SK-N-MC (cell line): ENCODE measurements at places on chromosomes 4 and X.

DNA sequence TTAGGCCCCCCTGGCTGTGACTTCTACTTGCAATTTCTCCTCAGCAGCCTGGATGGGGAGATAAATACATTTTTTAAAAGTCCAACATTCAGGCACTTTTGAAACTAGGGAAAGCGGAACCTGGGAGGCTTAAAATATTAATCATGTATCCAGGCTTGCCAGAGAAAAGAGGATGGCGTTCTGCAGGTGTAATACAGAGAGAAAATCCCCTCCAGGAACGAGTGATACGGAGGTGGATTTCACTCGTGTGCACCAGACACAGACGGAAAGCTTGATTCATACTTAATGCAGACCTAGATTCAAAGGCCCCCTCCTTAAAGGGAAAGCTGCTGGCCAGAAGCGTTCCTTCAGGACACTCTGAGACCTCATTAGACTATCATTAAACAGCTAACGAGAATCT, 354.0 kb upstream of the BOD1L1 start:
- no peak for DNase-seq

DNA sequence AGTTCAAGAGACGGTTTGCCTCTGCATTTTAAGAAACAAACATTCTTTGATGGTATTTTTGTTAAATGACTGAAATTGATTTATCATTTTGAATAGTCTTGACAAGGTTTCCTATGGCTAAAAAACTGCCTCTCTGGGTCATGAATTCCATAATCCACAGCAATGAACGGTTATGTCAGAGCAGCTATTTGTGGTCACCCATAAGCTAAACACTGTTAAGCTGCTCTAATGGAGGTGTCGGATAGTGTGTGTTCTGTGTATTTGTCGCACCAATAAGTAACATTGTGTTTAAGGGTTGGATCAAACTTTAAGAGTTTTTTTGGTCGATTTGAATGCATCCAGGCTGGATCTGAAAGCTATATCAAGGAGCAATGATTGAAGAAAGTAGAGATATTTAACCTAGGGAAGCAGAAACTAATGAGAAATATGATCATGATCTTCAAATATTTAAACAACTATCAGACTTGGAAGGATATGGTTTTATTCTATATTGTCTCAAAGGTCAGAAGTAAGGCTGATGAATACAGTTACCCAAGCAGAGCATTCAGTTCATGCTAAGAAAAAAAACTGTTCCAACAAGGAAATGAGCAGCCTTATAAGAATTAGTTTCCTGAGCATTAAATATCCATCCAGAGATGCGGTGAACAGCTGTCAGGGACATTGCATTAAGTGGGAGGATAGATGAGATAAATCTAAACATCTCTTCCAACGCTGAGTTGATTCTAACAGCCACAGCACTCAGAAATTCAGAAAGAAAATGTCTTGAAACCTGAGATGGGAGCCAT, 232.3 kb upstream of the RPS6KA3 start:
- DNase-seq, result no peak

DNA sequence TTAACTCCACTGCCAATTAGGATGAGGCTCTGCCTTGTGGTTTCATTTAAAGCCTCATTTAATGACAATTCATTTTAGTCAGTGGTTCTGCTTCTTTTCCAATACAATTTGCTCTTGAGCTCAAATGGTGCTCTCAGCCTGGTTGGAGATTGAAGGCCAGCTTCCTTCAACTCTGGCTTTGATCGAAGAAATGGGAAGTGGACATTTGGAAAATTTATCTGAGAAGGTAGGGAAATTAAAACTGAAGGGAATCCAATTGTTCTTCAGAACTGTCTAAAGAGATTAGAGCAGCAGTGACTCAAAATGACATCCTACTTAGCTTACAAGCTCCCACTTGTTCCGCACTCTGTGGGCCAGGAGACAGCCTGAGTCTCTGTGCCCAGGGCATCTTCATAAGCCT, 206.8 kb downstream of the SMARCA1 start:
- DNase-seq, result no peak

GRCh38 chr4:6154875-6155274, 45.5 kb downstream of the JAKMIP1 start:
- no peak for DNase-seq

DNA sequence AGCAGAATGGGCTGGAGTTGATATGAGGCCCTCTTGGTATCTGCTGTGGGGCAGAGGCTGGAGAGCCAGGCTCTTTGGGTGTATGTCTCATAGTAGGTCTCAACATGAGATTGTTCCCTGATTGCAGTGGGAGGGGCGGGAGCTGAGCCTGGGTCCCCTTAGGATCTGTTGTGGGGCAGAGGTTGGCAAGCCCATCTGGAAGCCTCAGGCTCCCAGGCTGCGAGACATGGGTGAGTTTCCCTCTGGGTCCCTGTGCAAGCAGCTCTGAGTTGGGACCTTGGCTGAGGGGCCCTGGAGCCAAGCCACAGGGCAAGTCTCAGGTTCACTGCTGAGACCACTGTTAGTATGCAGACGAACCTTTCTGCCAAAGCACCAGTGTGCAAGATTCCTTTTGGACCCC, 201.9 kb downstream of the ARHGAP10 start:
- no peak for DNase-seq

GRCh38 chr4:76993787-76994641, 44.5 kb downstream of the SEPTIN11 start:
- no peak for DNase-seq

- DNase-seq, result no peak
Measured at GRCh38 chr4:182855312-182855711, 61.9 kb downstream of the DCTD start.

DNA sequence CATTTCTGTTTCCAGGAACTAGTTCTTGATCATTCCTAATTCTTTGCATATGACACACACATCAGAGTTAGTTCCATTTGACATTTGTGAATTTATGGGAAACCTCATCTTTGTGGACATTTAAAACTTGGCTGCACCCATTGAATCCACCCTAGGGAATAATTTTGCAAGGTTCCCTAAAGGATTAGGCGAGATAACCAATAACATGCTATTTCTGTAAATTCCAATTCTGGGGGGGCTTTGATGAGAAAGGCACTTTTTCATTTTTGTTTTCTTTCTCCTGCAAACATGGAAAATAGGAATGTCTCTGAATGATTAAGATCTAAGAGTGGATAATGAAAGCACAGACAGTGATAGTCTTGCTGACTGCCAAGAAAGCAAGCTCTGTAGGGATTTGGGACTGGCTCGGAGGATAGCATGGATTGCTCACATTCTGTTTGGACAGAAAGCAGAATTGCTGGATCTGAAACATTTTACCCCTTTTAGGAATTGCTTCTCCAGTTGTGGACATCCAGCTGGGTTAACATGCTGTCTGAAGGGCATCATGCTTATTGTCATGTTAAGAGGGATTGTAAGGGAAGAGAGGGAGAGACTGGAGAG, 145.1 kb downstream of the NHS start:
- no peak for DNase-seq

DNA sequence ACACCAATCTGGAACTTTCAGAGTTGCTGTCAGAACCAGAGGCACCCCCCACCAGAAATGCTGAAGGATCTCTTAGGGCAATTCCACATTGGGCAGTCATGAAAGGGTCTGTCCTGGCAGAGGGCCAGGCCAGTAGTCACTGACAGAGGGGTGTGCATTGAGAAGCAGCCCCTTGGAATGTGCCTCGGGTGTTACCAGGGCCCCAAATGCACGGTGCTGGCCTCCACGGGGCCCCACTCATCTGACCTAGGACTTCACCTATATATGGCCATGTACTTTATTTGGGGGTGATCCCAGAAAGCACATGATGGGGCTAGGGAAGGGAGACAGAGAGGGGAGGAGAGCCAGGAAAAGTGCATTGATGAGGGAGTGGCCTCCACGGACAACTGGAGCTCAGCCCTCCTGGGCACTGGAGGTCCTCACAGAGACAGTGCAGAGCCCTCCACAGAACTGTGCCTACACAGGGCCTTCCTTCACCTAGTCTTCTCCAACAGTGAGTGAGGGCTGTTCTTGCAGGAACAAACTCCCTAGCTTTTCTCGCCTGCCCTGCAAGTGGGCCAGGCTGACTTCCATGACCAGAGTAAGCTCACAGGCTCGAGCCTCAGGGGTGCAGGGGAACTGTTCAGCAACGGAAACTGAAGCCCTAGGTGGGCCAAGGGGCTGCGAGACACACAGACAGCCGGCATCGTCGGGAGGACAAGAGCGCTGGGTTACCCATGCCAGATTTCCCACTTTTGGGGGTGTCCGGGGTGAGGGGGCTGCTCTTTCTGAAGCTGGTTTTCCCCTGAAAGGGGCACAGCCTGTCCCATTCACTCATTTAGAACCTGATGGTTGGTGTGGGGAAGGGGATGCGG, 136.2 kb downstream of the HMX1 start:
- DNase-seq, result no peak

DNA sequence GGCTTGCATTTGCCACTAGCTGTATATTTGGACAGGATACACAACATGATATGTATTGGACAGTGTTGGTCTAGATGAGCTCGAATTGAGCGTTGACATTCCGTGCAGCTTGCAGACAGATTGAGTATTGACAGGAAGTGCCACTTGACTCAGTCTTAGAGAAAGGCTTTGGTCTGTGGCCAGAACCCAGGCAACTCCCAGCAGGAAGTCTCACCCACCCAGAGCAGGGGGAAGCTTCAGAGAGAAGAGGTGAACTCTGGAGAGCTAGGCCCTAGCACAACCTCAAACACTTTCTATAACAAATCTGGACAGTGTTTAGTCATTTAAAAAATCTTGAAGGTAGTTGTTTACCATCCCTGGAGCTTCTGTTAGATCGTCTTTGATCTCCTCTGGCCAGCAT, 280.5 kb downstream of the FBXW7 start:
- no peak for DNase-seq

DNA sequence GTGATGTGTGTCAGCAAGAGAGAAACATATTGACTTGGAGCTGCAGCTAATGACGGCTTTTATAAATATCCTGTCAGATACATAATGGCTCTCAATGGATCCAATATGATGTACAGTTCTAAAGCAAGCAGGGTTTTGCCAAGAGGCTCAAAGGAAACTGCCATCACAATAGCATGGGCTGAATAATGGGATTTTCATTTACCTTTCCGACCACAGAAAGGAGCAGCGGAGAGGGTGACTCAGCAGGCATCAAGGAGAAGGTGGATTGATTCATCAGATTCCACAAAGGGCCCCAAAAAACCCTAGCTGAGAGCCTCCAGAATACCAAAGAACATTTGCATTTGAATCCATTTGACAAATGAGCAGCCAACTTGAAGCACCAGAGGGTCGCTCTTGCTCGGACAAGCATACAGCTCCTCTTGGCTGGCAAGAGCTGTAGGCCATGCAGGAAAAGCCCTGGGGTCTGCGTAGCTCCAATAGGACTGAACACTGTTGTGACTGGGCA, 355.7 kb upstream of the NOCT start:
- no peak for DNase-seq

- no peak for DNase-seq
Measured at GRCh38 chr4:119209077-119209476, 3.4 kb upstream of the USP53 start.

DNA sequence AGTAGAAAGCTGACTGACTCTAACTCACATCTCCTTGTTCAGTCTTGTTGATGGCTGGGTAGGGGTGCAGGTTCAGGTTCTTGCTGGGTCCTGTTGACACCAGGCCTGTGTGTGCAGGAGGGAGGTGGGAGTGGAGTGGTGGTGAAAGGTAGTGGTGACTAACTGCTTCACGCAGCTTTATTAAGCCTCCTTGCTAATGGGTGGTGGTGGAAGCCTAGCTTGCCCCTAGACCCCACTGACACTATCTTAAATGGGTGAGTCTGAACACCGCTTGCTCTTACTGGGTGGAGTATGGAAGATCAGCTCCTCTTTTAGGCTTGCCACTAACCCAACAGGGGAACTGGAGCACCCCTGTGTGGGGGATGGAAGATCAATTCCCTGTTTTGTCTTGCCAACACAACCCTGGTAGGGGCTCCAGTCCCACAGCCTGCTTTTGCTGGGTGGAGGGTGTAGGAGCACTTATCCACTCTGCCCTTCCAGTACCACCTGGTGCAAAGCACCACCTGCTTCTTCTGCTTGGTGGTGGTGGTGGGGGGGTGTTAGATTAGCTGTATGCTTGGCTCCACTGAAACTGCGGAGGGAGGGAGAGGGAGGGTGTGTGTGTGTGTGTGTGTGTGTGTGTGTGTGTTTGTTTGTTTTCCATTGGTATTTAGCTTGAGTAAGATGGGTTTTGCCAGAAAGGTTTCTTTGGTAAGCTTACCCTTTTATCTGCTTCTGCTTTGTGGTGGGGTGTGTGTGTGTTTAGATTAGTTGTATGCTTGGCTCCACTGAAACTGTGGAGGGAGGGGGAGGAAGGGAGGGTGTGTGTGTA, 25.6 kb downstream of the KDM6A start:
- DNase-seq, result no peak

- no peak for DNase-seq
Measured at GRCh38 chrX:142233400-142233799, 28.3 kb upstream of the MAGEC2 start.

GRCh38 chr4:6420972-6421371, 51.4 kb downstream of the PPP2R2C start:
- no peak for DNase-seq

DNA sequence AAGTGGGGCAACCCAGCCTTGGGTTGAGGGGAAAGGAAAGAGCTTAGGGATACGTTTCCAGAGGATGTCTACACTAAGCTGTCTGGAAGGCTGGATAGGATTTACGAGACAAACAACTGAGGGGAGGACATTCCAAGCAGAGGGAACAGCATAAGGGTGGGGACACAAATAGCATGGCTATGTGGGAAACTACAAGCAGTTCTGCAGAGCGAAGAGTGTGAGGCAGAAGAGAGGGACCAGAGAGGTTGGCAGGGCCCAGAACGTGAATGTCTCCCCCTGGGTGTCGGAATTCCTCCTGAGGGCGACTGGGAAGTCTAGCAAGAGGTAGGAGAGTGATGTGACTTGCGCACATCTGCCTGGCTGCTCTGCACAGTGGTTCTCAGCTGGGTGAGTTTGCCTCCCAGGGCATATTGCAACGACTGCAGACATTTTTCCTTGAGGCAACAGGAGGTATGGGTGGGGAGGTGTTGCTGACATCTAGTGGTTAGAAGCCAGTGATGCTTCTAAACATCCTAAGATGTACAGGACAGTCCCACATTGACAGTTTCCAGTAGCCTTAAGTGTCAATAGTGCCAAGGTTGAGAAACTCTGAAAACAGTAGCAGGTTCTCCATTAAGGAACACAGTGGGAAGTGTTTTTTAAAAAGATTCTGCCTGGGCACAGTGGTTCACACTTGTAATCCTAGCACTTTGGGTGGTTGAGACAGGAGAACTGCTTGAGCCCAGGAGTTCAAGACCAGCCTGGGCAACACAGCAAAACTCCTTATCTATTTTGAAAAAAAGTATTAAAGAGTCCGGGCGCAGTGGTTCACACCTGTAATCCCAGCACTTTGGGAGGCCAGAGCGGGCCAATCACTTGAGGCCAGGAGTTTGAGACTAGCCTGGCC, 9.2 kb downstream of the NDUFA1 start:
- DNase-seq, result no peak

GRCh38 chr4:77451530-77451929, 154.1 kb upstream of the CXCL13 start:
- no peak for DNase-seq

GRCh38 chr4:24472161-24472510, 112.2 kb downstream of the DHX15 start:
- DNase-seq, result no peak

- DNase-seq, result no peak
Measured at GRCh38 chr4:129344058-129344457, 248.1 kb downstream of the C4orf33 start.
